RWPE2 (cell line): ENCODE measurements at places on chromosomes 4 and X.

DNA sequence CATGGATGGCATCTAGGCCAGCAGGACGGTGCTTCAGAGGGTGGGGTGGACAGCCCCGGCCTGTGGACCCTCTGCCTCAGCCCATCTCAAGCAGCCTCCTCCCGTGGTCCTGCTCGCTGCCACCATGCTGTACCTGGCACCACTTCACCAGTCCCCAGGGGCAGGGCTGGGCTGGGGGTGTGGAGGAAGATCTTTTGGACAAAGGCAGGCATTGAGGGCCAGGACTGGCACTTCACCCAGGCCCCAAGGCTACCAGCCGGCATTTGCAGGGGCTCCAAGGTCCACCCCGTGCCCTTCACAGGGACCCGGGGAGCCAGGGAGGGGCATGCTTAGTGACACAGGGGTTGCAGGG is 713 bp downstream of the PLXNB3 start:
- DNase-seq, result no peak

DNA sequence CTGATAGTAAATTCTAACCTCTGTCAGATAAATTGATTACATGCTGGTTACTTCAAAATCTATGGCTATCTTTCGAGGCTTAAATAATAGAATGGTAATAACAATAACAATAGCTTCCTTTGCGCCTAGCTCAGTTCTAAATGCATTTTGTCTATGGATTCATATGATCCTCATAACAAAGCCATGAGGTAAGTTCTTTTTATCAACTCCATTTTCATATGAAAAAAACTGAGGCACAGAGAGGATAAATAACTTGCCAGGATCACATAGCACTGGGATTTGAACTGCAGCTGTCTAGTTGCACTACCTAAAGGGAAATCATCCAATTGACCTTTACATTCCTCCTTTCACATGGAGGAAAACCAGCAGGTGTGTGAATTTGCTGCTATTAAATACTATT is 108.6 kb upstream of the ARX start:
- DNase-seq, result no peak

- no peak for DNase-seq
Observed at GRCh38 chr4:156673483-156673882, 298.1 kb downstream of the PDGFC start.

DNA sequence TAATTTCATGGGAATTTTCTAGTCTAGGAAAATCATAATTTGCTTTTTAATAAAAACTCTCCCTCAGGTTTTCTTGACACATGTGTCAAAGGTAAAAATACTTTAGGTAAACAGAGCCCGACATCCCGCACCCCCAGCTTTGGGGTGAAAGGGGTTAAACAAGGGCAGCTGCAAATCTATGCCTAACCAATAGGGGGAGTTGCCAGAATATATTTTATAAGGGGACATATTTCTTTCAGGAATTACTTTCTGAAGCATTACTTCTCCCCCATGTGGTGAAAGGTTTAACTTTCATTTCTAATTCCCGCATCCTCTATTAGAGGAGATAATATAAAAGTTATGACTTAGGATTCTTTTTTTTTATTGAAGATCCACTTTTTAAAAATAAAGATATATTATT is 53.9 kb upstream of the HEPH start:
- no peak for DNase-seq

GRCh38 chr4:77431546-77431945 is 174.1 kb upstream of the CXCL13 start:
- no peak for DNase-seq
